ENCODE measurements at places on chromosomes 3 and 15.
A peak's percentile ranks its signal among the peaks of the same experiment; 100 is the strongest.

DNA sequence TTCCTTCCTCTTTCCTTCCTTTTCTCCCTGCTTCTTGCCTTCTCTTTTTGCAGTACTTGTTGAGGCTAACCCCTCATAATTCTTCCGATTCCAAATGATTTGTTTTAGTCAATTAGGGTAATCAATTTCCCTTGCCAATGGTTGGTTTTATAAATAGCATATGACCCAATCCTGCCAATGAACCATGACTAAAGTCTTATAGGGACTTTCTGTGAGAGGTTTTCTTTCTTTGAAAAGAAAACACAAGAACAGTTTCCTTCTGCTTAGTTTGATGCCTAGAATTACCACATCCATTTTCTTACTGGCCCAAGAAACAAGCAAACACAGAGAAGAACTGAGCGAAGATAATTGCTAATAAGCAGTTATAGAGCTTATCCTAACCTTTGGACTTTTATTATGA lies 292.5 kb upstream of the SATB1 start:
- no peak for DNase-seq

- DNase-seq = no peak
Observed at GRCh38 chr3:32083702-32084270, 22.6 kb upstream of the GPD1L start.

DNA sequence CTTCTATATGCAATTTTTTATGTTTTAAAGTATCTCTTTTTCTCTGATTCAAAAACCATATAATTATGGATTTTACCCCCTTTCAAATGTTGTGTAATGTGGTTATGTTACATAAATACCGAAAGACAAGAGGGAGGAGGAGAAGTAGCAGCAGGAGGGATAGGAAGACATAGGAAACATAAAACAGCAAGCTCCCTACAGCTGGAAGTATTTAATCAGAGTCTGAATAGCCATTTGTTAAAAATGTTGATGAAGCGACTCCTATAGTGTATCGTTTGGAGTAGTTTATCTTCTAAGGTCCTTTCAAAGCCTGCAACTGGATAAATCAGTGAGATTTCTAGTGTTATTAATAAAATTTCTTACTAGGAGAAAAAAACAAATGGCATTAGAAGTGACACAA lies 598.1 kb upstream of the GOLIM4 start:
- DNase-seq = no peak

- DNase-seq = no peak
Observed at GRCh38 chr3:64319391-64319790, 94.1 kb upstream of the PRICKLE2 start.

DNA sequence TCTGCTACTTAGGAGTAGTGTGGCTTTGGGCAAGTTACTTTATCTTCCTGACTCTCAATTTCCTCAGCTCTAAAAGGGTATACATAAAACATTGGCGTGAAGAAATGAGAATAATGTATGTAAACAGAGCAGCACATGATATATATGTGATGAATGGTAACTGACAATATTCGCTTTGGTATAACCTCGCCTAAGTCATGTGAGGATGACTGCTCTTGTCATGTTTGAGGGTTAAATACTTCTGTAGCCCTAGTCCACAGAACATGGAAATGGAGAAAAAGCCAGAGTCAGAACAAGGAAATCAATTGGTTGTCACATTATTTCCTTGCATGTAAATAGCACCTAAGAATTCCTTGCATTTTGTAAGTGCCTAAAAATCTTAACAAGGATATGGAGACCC lies 25.0 kb downstream of the CHP1 start:
- no peak for DNase-seq

- DNase-seq = no peak
Observed at GRCh38 chr15:87711026-87711425, 545.5 kb downstream of the NTRK3 start.

DNA sequence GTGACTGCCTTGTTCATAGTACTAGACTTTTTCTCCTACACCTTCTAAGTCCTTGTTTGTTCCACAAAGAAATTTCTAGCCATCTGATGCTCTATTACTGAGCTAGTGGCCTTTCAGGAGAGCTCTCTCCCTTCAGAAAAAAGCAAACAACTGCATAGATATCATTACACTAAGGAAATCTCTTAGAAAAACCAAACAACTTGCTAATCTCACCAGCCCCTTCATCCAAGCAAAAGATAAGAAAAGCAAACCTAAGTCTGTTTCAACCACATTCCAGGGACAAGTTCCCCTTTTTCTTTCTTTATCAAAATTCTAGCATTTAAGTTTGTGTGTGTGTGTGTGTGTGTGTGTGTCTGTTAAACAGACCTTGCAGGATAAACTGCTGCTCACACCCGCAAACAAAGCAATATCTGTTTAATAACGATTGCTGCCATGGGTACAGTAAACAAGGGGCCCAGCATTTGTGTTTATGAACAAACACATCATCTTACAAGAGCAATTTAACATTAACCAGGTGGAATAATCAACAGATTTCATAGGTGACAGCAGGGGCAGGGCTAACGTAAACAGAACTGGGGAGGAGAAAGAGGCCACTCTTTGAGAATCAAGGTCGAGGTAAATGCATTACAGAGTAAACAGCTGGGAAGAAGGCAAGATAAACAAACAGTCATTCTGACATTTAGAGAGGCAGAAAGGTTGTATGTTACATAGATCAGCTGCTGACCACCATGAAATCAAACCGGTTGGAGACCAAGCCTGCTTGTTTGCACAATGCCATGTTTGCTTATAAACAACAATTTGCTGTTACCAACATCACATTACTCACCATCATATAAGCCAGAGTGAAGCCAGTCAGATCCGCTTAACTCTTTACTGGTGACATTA lies 375.1 kb downstream of the FOXP1 start:
- DNase-seq = no peak

- DNase-seq = no peak
Observed at GRCh38 chr3:57109437-57110199, 49.2 kb downstream of the SPATA12 start.

DNA sequence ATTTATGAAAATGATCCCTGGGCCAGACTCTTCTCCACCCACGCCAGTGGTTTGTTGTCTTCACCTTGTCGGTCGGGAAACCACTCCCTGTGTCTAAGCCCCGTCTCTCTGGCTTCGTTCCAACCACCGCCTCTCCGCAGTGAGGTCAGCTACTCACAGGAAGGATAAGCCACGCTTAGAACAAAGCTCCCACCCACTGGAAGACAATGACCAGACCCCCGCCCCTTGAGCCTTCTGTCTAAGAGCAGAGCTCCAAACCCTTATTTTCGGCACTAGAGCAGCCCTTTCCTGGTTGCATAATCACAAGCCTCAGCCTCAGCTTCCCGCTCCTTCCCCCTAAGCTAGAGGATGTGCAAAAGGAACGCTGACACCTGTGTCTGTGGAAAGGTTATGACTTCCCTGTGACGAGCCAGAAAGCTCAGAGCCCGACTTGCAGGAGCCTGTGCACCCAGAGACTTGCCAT lies 114.9 kb upstream of the MEF2A start:
- peak; percentile 33 for DNase-seq

DNA sequence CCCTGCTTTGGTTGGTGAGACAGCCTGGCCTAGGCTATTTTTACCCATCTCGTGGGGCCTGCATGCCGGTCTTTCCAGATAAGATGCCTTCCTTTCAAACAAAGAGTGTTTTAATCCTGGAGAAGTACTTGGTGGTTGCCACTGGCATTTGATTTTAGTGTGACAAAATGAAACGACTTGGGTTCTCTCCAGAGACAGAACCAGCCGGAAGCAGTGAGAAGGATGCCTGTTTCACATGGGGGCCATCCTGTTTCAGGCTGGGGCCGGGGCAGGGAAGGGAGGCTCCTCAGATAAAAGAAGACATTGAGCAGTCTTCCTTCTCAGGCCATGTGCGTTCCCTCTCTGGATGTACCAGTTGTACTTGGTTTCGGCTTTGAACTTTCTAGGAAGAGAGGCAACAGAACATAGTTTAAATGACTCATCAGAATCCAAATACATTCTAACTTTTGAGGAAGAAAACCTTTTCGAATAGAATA lies 74.9 kb downstream of the TOP2B start:
- no peak for DNase-seq

DNA sequence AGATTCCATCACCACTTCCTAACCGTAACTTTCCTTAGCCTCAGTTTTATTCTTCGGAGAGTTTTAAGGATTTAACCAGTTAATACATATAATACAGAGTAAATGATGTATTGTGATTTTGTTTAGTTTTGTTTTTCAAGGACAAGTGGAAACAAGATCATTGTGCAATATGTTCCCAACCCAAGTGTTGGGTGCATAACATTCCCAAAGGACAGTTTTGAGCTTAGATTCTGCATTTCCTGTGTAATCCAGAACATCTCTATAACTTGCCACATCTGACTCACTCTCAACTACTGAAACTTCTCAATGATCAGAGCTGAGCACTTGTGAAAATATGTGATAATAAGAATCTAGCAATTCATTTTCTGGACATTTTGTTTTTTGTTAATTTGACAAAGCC lies 466.1 kb upstream of the PPP2R3A start:
- no peak for DNase-seq

GRCh38 chr3:105385819-105386508 lies 19.3 kb downstream of the ALCAM start:
- DNase-seq = no peak

GRCh38 chr3:194741916-194742315 lies 56.2 kb downstream of the FAM43A start:
- no peak for DNase-seq

GRCh38 chr3:158127250-158128219 lies 17.6 kb downstream of the RSRC1 start:
- no peak for DNase-seq

DNA sequence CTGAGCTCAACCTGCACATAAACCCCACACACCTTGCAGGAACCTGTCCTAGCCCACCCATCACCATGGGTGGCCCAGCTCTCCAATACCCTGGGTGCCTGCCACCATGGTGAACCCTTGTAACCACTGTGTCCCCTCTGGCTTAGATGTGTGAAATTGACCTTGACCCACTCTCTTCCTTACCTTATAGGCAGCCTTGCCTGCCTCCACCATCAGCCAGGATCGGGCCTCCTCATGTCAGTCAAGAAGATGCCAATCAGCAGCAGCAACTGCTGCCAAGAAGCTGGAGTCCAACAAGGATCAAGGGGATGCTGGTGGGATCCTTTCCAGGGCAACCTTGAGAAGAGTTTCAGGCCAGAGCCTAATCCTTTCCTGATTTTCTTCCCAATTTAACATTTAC lies 8.8 kb upstream of the CYP11A1 start:
- DNase-seq = no peak

DNA sequence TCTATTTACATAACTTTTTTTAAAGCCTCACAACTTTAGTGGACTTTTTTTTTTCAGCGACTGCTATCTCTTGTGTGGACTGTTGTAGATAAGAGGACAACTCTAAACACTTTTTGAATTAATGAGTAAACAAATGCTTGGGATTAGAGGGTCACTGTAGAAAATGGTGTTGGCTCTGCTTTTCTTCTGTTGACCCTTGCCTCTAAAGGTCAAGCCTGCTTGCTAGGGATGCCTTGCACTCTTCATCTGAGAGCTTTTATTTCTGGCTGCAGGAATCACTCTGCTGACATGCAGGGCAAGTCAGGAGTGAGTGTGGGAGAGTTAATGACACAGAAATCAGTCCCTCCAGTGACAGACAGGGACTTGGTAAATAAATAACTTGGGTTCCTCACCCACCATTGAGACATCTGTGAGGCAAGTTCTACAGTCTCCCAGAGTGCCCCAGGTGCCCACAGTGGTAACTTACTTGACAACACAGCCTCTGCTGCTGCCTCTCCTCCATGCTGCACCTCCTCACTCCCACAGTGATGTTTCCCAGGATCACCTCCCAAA lies 390.1 kb downstream of the IL20RB start:
- no peak for DNase-seq

DNA sequence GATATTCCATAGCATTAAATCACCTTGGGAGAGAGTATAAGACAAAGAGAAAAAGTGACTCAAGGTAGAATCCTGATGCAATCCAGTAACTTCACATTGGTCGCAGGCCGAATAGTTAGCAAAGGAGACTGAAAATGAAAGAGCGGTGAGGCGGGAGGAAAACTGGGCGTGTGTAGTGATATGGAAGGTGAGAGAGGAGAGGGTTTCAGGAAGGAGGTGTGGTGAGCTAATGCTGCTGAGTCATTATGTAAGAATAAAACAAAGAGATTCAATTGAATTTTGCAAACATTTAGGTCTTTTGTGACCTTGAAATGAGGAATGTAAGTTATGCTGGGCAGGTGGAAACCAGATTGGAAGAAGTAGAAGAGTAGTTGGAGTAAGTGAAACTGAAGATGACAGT lies 235.3 kb downstream of the C3orf38 start:
- DNase-seq = no peak

- no peak for DNase-seq
Observed at GRCh38 chr15:78201281-78202190, 32.8 kb downstream of the ACSBG1 start.

Data from pulmonary artery endothelial cell (primary cell).